Colonic mucosa (tissue), 4 donors: ENCODE measurements at places on chromosomes 7 and 10. TPM values are rescaled to one million over a fixed set of nuclear protein-coding genes. Genes with fewer than 3 reads are reported as not detected.

DNA sequence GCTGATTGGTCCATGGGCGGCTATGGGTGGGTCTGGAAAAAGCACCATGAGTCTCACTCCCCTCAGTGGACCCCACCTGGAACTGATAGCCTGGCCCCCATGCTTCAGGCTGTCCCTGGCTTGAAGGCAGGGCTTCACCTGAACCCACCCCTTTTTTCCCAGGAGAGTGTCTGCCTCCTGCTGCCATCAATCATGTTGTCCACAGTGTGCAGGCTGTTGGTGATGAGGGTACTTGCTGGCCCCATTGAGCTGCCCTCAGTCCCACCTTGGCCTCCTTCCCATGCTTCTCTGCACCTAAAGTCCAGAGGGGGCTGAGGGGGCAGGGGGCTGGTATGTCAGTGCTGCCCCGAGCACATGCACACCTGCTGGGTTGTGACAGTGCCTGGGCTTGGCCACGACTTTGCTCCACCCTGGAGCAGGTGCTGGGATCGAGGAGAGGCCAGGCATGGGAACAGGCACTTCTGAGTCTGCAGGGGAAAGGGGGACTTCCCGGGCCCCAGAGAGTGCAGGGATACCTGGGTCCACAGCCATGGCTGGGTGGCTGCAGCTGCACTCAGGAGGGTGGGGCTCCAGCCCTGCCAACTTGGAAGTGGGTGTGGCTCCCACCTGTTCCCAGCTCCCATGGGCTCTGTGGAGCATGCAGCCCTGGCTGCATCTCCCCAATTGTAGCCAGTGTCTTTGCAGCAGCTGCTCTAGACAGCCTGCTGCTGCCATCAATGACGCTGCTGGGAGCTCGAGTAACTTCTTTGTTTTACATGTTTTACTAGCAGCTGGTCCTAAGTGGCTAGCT is 56.9 kb downstream of the ADK start:
- peak; percentile 63 for DNase-seq

The GPRIN2 gene
- total RNA-seq, result 32.3 TPM

DNA sequence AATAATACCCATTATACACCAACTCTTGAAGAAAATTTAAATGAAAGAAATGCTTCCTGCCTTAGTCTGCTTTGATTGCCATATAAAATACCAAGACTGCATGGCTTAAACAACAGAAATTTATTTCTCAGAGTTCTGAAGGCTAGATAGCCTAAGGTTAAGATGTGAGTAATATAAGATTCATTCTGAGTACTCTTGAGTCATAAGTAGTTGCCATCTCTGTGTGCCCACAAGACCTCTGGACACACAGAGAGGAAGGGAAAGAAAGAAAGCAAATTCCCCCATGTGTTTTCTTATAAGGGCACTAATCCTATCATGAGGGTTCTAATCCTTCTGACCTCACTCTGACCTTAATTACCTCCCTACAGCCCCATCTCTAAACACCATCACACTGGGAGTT is 201.2 kb downstream of the PTN start:
- no peak for DNase-seq

- DNase-seq, result no peak
These were observed 262.5 kb upstream of the SORCS1 start for GRCh38 chr10:107427016-107427415.

DNA sequence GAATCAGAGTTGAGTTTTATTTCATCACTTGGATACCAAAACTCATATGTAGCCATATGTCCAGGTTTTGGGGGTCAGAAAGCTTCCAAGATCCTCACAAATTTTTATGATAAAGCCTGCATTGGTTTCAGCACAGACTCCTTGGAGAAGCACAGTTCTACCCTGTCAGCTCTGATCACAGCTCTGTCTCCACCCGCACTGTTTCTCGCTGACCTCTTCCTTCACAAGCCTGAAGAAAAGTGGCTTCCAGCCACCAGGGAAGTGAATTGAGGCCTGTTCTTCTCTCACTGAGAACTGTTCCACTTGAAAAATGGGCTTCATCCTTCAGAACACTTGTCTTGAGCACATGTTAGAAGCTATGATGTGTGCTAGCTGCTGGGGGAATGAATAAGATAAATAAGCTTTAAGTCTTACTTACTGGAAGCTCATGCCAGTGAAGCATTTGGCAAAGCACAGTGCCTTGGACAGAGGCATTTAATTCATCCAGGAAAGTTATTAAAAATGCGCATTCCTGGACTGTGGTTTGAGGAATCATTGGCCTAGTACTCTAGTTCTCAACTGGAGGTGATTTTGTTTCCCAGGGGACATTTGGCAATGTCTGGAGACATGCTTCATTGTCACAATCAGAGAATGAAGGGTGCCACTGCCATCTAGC is 133.6 kb downstream of the BMPER start:
- no peak for DNase-seq

The COG5 gene
- 43.1 TPM for total RNA-seq

GRCh38 chr10:113843972-113844485 is 9.9 kb downstream of the DCLRE1A start:
- DNase-seq, result no peak

DNA sequence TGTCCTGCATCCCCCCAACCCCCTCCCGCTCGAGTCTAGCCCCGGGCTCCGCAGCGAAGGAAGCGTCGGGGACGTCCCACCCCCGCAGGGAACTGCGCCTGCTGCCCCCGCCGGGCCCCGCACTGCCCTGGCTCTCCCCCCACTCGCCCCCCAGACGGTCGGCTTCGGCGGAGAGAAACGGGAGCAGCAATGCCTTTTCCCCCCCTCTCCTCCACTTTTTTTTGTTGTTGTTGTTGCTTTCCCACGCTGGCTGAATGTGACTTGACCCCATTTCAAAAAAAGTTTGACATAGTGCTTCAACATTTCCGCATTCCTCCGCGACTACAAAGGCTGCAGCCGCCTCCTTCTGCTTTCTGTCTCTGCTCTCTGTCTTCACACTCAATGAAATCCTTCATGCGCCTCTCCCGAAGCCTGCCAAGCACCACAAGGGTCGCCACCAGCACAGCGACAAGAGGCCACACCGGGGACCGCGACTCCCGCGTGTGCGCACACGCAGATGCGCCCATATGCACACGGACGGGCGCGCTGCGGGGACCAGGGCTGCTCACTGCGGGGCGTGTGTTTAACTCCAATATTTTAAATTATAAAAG is 1.0 kb downstream of the CDK6 start:
- DNase-seq, result peak; percentile 80

GRCh38 chr7:39908141-39908540 is 41.9 kb upstream of the CDK13 start:
- no peak for DNase-seq

The BLNK gene
- 13.5 TPM for total RNA-seq

DNA sequence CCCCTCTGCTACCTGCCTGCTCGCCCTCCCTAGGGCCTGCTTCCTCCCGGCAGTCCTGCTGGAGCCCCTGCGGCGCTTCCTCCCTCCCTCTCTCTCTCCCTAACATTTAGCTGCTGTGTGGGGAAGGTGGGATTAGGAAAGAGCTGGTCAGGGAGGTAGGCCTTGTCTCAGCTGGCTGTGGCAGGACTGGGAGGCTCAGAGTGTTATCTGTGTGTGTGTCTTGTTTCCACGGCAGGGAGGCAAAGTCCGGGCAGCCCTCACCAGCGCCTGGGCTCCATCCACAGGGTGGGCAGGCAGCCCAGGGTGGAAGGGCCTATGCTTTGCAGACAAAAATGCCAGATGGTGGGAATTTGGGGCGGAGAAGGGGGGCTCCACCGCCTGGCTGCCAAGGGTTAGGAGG is 105.7 kb downstream of the RPS24 start:
- no peak for DNase-seq

GRCh38 chr7:134777470-134777869 is 2.0 kb upstream of the CALD1 start:
- DNase-seq, result no peak

- DNase-seq, result no peak
These were observed 103.0 kb upstream of the KIF5B start for GRCh38 chr10:32159264-32159663.

DNA sequence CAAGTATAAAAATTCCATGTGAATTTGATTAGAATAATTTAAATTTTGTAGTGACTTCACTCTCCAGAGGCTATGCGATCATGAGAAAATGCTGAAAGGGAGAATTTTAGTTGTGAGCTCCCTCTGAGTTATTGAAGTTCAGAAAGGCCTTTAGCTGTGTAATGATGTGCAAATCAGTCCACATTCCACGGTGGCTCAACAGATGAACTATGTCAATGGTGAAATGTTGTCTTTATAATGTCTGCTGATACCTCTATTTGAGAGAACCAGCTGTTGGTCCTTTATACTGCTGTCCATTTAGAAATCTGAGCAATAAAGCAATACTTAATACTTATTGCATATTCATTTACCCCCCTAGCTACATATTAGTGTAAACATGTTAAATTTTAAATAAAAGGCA is 7.1 kb upstream of the ITGB8 start:
- DNase-seq, result no peak
